ENCODE measurements at places on chromosomes 5 and 9. TPM values are rescaled to one million over a fixed set of nuclear protein-coding genes. Genes with fewer than 3 reads are reported as not detected.

The TOPORS gene
- 20.4 TPM for polyA plus RNA-seq

The PCDHGB6 gene
- polyA plus RNA-seq = 3.3 TPM

The ABO gene
- polyA plus RNA-seq = not detected

- DNase-seq = no peak
These were observed 211.9 kb upstream of the CLINT1 start for GRCh38 chr5:158070859-158071258.

- no peak for DNase-seq
These were observed 705 bp downstream of the SEPTIN8 start for GRCh38 chr5:132776131-132776937.

- DNase-seq = no peak
These were observed 154.1 kb downstream of the ARHGAP26 start for GRCh38 chr5:142924135-142924883.

- DNase-seq = no peak
These were observed 259.7 kb upstream of the ZNF608 start for GRCh38 chr5:125006011-125006685.

GRCh38 chr5:943201-943917 is 50.7 kb downstream of the TRIP13 start:
- no peak for DNase-seq

All from AG04450 (cell line).